Activated naive CD4-positive, alpha-beta T cell treated with Interleukin-2 at 50 U/mL for 16 hours (primary cell): ENCODE measurements at places on chromosomes 13 and 19.
A peak's percentile ranks its signal among the peaks of the same experiment; 100 is the strongest.

GRCh38 chr13:36094478-36094877 lies 36.7 kb downstream of the DCLK1 start:
- no peak for DNase-seq

DNA sequence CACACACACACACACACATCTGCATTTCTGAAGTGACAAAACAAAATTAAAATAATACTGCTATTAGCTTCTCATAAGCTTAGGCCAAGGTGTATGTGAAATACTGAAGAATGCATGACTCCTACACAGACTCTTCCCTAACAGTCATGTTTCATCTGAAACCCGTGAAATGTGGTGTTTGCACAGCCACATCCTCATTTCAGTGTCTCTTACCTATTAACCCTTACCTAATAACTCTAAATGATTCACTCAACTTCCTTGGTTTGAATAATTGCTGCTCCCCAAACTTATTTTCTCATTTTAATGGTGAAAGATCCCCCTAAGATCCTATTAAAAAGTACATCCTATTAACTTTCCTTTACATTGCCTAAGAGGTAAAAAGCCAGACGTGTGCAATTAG lies 117.6 kb downstream of the MIPEP start:
- no peak for DNase-seq

DNA sequence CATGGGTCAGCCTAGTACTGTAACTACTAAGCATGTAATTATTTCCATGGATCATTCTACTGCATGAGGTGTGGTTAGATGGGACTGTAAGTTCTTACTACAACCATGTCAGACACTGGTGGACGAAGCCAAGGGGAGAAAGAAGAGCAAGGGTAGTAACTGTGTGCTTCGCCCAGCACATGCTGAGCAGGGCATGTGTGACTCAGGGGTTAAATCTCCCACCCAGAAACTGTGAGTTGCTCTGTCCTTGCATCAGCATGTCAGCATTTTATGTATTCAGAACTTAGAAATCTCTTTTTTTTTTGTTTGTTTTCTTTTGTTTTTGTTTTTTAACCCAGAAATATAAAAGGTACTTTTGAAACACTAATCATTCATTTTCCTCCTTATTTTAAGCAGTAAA lies 436.6 kb upstream of the KLF12 start:
- no peak for DNase-seq

- no peak for DNase-seq
Observed at GRCh38 chr13:113554333-113554700, 30.2 kb upstream of the TFDP1 start.

DNA sequence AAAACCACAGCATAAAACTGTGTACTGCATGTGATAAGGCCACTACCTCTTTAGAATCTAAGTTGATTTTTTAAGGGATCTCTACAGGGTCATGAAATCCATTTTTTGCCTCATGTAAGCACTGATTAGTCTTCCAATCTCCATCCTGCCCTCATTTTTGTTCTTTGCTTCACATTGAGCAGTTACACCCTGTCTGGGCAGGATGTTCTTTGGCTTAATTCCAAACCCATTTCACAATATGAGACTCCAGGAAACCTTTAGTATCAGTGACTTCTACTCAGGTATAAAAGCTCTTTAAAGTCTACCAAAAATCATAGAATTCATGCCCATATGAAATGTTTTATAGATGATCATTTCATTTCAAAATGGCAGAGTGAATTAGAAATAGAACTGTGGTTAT lies 592.6 kb downstream of the TBC1D4 start:
- DNase-seq: no peak

DNA sequence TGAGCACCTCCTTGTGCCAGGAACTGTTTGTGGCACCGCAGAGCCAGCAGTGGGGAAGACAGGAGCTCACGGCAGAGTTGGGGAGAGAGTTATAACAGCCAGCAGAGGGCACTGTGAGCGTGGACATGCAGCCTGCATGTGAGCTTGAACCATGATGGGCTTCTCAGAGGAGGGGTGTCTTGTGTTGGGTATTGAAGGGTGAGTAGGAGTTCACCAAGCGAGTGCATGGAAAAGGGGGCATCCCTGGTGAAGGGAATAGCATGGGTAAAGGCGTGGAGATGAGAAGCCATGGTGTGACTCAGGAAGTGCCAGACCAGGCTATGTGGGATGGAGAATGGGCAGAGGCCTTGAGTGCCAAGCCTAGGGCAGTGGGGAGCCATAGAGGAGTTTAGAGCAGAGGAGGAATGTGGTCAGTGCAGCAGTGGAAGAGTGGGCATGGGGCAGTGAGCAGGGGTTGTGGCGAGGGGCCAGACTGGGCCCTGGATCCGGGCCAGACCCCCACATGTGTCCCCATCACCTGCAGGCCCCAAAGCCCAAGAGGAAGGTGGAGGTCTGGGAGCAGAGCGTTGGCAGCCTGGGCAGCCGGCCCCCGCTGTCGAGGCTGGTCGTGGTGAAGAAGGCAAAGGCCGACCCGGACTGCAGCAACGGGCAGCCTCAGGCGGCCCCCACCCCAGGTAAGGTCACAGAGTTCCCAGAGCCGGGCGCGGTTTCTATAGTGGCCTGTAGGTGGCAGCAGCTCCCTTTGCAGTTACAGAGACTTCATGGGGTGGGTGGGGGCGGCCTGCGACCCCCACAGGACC lies 11.8 kb upstream of the SHD start:
- peak; percentile 63 for DNase-seq

DNA sequence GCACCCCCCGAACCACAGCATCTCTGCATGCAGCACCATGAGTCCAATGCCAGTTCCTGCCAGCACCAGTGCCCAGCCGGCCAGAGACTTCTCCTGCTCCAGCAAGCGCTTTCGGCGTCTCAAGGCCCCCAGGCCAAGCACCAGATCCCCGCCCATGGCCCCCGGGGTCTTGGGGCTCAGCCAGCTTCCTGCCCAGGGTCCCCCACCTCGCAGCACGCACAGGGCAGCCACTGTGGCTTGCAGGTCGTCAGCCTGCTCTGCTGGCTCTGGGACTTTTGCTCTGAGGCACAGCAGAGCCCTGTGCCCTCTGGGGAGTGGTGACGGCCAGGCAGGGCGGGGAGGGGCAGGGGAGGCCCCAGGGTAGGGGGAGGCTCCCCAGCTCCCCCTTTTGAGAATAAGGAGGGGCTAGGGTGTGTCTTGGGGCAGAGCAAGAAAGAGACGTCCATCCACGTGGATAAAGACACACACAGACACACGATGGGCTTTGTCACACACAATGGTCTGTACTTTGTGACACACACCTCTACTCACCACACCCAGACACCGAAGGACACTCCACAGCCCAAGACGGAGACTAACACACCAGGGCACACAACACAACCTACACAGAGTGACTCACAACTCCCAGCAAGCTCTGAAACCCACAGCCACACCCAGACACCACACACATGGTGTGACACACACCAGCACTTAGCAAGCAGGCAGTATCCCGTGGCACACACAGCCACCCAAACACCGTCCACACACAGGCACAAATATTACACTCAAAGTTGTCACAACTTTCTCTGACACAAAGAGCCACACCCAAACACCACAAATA lies at the start of gene KCNN4:
Gene KCNN4 (minus strand): TSS at position 268 of the 820 bp plus-strand sequence. CDS start 112 bp downstream, at position 156.
- peak; percentile 81 for DNase-seq
